ENCODE measurements at places on chromosomes 1 and 21. TPM values are rescaled to one million over a fixed set of nuclear protein-coding genes. Genes with fewer than 3 reads are reported as not detected.

The SEMA4A gene
- total RNA-seq: 0.20 TPM

The ZNF670 gene
- 7.5 TPM for total RNA-seq

The IL19 gene
- not detected for total RNA-seq

The NOS1AP gene
- under 0.01 TPM for total RNA-seq

The STUM gene
- 0.20 TPM for total RNA-seq

The SNRNP40 gene
- 99.2 TPM for total RNA-seq

The CFHR1 gene
- not detected for total RNA-seq

DNA sequence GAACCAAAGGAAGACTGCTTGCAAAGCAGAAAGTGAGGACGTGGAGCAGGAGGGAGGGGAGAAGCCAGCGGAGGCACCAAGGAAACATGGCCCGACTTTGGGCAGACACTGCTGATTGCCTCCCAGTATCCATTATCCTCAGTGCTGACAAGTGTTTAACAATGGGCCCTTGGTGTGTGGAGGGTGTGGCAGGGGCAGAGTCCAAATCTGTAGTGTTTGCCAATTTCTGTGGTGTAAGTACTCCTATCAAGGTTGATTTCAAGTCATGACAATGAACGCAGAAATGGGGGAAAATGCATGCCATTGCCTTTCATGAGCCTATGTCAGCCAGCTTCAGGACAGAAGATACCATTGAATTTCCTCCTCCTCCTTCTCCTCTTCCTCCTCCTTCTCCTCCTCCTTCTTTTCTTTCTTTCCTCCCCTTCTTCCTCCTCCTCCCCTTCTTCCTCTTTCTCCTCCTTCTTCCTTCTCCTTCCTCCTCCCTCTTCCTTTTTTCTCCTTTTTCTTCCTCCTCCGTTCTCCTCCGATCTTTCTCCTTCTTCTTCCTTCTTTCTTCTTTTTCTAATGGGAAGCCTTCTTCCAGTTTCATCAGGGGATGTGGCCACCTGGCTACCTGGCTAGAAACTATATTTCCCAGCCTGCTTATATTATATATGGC is 10.3 kb upstream of the PHC2 start:
- no peak for DNase-seq

- DNase-seq: no peak
Measured at GRCh38 chr1:152086760-152087159, 2.1 kb downstream of the TCHHL1 start.

DNA sequence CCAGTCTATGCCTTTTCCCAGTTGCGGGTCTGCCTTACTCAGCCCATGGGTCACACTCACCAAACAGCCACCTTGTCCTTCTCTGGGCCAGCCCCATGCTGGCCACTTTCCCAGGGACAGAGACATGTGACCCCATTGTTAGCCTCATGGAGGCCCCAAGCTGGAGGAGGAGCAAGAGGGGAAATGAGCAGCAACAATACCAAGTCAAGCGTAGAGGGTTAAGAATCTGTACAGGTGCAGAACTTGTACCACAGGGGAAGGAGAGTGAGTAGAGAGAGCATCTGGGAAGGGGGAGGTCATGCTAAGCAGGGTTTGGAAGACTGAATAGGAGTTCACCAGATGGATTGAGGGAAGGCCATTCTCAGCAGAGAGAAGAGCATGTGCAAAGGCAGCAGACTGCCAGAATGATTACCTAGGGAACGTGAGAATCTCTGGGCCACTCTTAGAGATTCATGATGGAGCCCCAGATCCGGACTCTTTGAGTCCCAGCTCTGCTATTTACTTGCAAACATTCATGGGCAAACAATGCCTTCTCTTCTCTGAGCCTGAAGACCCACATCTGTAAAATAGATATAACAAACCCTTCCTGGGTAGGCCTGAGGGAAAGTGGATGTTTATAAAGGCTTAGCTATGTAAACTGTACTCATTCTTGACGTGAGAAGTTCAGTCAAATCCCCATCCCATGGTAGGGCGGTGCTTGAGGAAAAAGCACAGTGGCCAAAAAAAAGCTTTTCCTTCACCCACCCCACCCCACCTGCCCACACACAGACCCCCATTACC is 2.8 kb upstream of the SLC2A1 start:
- peak; percentile 34 for DNase-seq

DNA sequence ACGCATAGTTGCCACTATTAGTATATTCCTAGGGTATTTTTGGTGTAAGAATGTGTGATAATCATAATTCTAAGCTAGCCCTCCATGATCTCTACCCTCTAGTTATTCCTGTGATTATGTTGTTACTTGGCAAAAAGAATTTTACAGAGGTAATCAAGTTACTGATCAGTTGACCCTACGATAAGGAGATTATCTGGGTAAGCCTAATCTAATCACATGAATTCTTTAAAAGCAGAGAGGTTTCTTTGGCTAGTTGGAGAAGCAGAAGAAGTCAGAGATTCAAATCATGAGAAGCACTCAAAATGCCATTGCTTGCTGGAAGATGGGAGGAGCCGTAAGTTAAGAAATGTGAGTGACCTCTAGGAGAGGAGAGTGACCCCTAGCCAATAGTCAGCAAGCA is 72.7 kb downstream of the RPE65 start:
- no peak for DNase-seq

DNA sequence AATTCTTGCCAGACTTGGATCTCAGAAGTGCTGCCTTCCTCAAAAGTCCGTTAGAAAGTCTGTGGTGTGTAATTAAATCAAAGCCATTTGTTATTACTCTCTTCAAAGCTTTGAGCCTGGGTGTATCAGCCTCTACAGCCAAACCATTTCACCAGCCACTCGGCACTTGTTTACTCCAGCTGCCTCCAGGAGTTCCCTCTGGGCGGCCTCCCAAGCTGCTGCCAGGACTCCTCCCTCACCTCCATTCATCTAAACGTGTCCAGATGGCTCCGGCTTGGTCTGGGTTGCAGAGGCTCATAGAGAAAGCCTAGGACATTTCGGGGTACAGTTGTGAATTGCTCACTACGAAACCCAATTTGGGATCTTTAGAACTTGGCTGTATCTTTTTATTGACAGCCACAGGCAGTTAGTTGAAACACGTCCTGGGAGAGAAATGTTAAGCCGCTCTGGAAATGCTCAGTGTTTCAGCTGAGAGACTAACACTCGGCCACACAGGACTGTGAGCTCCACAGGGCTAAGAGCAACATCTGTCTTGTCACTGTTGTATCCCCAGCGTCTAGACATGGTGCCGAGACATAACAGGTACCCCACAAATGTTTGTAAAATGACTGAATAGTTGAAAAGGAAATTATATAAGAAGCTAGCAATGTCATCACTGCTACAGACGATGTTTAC is 116.9 kb upstream of the NGF start:
- DNase-seq: no peak

DNA sequence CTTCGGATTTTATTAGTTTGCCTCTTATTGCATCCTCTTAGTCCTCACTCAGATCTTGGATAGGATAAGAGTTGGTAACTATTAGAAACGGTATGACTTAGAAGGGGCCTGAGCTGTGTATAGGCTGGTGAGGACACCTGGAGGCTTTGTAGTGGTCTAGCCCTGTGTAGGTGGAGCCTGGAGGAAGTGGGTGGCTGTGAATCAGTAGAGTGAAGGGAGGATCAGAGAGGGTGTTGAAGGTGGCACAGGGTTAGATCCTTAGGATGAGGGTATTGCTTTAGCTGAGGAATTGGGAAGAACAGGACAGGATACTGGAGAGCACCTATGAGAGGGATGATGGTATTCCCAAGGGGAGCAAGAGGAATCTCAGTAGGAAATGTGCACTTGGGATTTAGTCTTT is 5.7 kb downstream of the VANGL1 start:
- DNase-seq: no peak

DNA sequence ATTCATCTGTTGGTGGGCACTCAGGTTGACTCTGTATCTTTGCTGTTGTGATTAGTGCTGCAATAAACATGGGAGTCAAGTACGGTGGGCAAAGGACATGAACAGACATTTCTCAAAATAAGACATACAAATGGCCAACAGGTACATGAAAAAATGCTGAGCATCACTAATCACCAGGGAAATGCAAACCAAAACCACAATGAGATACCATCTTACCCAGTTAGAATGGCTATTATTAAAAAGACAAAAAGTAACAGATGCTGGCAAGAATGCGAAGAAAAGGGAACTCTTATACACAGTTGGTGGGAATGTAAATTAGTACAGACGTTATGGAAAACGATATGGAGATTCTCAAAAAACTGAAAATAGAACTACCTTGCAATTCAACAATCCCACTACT is 98.9 kb downstream of the TMEM53 start:
- DNase-seq: no peak

DNA sequence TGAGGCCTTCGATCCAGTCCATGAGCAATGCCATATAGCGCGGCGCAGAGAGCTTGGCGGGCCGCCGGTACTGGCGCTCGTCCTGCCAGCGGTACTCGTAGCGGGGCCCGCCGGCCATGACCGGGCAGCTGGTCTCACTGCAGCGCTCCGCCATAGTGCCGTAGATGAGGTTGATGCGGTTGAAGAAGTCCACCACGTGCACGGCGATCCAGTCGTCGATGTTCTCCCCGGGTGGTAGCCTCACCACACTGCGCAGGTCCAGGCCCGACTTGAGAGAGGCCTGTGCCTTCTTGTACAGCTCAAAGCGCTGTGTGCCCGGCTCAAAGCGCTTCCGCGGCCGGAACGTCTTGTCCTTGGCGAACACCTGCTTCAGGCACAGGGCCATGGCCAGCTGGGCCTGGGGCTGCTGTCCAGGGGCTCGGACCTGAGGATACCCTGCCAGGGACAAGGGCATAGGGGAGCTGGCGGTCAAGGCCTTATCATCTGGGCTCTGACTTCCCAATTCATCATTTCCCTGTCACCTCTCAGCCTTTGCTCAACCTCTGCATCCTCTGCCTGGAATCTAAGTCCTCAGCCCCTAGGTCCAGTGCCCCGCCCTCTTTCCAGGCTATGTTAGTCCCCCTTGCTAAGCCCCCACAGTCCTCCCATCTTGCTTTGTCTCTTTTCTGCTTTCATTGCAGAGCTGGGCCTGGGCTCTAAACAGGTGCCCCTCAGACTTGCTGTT is 3.5 kb downstream of the MOB3C start:
- DNase-seq: no peak

GRCh38 chr1:42660907-42661500 is 2.8 kb downstream of the PPIH start:
- no peak for DNase-seq

DNA sequence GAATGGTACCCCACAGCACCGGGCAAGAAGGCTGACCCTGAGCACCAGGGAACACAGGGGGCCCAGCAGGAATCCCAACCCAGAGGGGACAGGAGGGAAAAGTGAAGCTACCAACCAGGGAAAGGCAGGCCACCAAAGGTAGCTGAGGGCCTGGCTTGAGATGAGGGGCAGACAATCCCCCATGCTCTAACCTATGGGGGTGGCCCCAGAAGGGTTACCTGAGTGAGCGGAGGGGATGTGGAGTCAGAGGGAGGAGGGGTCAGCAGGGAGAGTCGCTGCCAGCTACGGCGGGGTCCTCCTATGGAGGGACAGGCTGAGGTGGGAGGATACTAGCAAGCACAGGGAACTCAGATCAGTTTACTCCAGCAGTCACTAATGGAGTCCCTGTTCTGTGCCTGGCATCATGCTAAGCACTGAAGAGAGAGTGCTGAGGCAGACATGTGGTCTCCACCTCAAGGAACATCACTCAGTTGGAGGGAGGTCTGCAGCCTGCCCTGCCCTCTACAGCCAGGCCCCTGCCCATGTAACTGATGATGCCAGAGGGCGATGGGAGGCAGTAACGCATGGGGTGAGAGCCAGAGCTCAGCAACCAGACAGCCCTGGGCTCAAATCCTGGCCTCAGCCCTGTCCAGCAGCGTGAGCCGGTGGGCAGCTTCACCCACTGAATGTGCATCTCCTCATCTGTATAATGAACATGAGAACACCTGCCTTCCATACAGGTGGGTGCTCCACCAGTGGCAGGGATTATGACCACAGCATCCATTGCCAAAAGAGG is 21.3 kb downstream of the CYB5RL start:
- DNase-seq: no peak

DNA sequence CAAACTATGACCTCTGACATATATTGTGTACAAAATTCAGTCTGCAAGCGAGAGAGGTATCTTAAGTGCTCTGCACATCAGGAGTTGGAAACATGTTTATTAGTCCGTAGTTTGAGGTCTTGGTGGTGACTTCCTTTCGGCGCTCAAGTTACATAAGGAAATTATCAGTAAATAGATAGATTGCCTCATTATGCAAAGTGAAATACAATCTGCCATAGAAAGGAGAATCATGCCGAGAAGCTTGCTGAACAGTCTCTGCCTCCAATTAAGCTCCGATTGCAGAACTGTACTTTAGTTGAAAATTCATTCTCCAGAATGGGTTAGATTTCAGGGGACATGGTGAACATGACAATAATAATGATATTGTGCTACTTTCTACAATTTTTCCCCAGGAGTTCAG is 271.8 kb downstream of the BRINP2 start:
- DNase-seq: no peak

DNA sequence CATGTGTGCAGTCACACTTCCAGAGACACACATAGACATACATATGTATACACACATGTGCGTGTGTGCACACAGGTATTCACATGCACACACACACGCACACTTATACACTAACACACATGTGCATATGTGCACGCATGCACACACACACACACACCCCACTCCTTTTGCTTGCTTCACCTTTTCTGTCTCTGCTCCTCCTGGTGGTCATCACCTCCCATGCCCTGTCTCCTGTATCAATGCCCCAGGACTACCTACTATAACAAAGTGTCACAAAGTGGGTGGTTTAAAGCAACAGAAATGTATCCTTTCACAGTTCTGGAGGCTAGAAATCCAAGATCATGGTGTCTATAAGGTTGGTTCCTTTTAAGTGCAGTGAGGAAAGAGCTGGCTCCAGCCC is 27.4 kb downstream of the ETS2 start:
- DNase-seq: no peak

- no peak for DNase-seq
Measured at GRCh38 chr21:32337206-32337605, 38.6 kb downstream of the MRAP start.

GRCh38 chr1:185821612-185822385 is 87.6 kb downstream of the HMCN1 start:
- no peak for DNase-seq

GRCh38 chr1:14787604-14788003 is 189.1 kb downstream of the KAZN start:
- no peak for DNase-seq

DNA sequence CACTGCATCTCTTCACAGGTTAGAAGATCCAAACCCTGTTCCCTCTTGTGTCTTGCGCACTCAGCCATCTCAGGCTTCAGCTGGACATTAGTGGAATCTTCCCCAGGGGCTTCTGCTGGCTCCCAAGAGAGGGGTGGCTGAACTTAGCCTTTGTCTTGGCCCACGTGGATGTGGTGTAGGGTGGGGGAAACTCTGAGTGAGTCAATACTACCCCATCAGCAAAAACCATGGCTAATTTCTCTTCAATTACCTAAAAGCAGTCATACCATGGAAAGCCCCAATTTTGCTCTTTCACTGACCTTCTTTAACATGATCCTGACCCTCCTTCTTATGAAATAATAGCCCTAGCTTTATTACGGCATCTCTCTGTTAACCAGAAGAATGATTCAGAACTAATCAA is 72.5 kb upstream of the RAB3GAP2 start:
- DNase-seq: no peak
